ENCODE measurements at places on chromosomes 16 and 17.

DNA sequence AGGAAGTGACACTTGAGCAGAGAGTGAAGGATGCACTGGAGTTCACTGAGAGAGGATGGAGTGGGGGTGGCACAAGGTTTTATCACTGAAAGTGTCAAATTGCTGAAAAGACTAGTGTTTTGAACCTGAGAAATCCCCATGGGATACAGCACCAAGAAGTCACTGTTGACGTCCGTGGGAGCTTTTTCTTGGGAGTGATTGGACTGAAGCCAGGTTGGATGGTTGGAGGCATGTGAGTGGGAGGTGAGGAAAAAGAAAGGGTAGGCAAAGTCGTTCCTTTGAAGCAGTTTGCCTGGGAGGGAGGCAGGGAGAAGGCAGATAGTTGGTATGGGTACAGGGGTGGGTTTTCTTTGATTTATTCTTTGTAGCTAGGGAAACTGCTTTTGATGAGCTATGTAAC lies 39.9 kb upstream of the SDK2 start:
- DNase-seq, result no peak

DNA sequence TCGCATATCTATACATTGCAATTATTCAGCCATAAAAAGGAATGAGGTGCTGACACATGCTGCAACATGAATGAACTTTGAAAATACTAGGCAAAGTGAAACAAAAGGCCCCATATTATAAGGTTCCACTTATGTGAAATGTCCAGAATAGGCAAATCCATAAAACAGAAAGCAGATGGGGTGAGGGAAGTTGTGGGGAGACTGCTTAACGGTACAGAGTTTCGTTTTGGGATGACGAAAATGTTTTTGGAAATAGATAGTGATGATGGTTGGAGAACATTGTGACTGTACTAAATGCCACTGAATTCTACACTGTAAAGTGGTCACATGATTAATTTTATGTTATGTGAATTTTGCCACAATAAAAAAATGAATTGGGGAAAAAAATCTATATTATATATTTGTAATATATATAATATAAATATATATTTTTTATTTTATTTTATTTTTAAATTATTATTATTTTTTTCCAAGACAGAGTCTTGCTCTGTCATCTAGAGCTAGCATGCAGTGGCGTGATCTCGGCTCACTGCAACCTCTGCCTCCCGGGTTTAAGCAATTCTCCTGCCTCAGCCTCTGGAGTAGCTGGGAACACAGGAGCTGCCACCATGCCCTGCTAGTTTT lies 4.2 kb upstream of the GNA13 start:
- DNase-seq, result no peak

GRCh38 chr17:82973456-82974135 lies 105.8 kb upstream of the METRNL start:
- DNase-seq, result peak; percentile 5

DNA sequence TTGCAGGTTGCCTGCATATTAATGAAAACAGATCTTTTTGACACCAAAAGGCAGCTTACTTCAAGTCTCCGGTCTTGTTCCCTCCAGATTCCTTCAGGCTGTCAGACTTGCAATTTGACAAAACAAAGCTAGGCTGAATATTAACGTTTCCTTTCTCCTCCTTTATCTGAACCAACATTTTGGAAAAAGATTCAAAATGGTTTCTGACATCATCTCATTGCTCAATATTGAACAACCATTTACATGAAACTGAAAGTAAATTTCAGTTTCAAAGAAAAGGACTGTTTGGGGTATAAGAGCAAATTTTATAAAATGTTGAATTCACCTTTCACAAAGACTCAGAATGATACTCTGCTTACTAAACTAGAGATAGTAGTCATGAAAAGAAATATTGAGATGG lies 521.8 kb downstream of the KCNJ2 start:
- no peak for DNase-seq

DNA sequence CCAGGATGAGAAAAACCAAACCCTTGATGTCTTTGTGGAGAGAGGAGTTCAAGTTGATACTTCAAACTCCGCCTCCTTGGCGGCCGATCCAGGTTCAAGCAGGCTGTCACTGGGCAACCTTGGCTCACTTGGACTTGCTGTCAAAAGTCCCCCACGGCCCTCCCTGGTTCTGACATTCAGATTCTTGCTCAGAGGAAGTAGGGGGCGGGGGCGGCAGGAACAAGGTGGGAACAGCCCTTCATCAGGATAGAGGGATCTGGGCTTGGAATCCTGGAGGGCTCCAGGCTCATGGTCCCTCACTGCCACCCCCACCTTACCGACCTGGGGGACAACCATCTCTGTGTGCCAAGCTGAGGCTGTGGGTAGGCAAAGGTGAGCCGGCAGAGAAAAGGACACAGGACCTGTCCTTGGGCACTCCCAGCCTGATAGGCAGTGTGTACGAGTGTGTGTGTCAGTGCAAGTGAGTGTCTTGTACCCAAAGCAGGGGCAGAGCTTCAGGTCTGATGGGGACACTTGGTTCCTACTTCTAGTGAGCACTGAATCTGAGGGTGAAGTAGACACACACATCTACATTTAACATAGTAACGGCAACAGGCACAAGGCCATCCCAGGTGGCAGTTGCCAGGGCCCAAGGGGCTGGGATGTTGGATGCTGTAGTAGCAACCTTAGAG lies 6.6 kb upstream of the TSPOAP1 start:
- DNase-seq, result no peak

DNA sequence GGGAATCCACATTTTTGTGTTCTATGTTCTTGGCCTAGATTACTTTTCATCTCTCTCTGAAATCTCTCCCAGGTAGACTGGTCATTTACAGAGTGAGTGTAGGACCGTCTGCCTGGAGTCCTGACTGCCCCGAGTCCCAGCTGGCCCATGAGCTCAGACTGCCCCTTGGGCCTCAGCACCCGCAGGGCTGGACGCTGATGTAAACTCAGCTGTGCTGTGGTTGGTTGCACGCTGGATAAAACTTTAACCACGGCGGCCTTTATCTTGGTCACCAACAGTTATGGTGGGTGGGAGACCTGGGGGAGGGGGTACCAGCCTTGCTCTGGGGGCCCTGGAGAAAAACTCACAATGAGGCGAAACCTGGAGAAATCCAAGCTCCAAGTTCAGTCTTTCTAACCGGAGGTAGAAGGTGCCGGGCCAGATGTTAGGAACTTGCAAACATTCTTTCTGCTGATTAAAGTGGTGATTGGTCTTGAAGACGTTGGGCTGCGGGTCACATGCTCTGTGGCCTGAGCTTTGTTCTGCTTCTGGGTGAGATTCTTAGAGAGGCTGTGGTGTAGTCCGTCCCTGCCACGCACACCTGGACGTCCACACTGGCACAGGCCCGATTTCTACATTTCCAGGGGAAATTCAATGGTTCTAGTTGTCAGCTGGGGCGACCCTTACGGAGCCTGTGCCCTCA lies 6.9 kb downstream of the METRNL start:
- no peak for DNase-seq

DNA sequence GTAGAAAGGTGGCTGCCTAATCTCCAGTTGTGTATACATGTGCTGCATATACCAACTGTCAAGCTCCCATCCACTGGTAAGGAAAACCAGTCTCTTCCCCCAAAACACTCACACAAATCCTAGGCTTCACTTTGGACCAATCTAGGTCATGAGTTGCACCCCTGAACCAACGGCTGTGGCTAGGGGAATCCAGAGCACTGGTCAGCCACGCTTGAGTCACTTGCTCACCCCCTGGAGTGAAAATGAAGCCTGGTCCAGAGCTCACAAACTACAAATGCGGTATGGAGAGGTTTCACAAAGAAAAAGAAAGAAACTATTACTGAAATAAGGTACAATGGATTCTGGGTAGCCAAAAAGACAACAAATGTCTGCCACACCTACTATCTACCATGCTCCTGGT lies 66.1 kb upstream of the NLK start:
- no peak for DNase-seq
